Mammary microvascular endothelial cell (primary cell): ENCODE measurements at places on chromosomes 11 and 22. TPM values are rescaled to one million over a fixed set of nuclear protein-coding genes. Genes with fewer than 3 reads are reported as not detected.

CENPM gene
- 33.7 and 41.1 TPM in 2 replicates for total RNA-seq

HEPN1 gene
- total RNA-seq, result not detected in 2 replicates

JAML gene
- not detected in 2 replicates for total RNA-seq

UPB1 gene
- total RNA-seq, result 0.10 TPM in 1 of 2 replicates, not detected in the other

OR5B17 gene
- not detected in 2 replicates for total RNA-seq

LRP5 gene
- total RNA-seq, result 6.9 and 7.3 TPM in 2 replicates

BARX2 gene
- total RNA-seq, result not detected in 2 replicates

LRRC74B gene
- total RNA-seq, result not detected in 2 replicates

TRIM48 gene
- not detected in 2 replicates for total RNA-seq

SEC14L2 gene
- total RNA-seq, result 33.0 and 36.9 TPM in 2 replicates

BEST1 gene
- not detected in 2 replicates for total RNA-seq

FDX1 gene
- 11.5 and 15.9 TPM in 2 replicates for total RNA-seq

TMEM126A gene
- total RNA-seq, result 48.5 and 64.0 TPM in 2 replicates

KCNQ1 gene
- total RNA-seq, result 0.20 TPM in 1 of 2 replicates, not detected in the other

SRRD gene
- total RNA-seq, result 20.4 and 31.1 TPM in 2 replicates

LINC01488 gene
- total RNA-seq, result not detected in 2 replicates

RFPL3 gene
- total RNA-seq, result not detected in 2 replicates

NLRP6 gene
- total RNA-seq, result not detected in 2 replicates

SCGB1A1 gene
- total RNA-seq, result not detected in 2 replicates

SUSD2 gene
- under 0.01 and 0.15 TPM in 2 replicates for total RNA-seq

ALKBH8 gene
- 8.4 and 9.2 TPM in 2 replicates for total RNA-seq

DEPDC7 gene
- total RNA-seq, result 0.39 TPM in 1 of 2 replicates, not detected in the other

APOBEC3F gene
- total RNA-seq, result 6.9 and 10.6 TPM in 2 replicates

SCN2B gene
- not detected in 2 replicates for total RNA-seq

MAFF gene
- 65.2 and 94.1 TPM in 2 replicates for total RNA-seq

SLCO2B1 gene
- total RNA-seq, result 0.15 and 0.60 TPM in 2 replicates

MAPK1 gene
- 40.5 and 45.5 TPM in 2 replicates for total RNA-seq

SLC22A8 gene
- not detected in 2 replicates for total RNA-seq

LDHAL6A gene
- not detected in 2 replicates for total RNA-seq

TRIM64C gene
- not detected in 2 replicates for total RNA-seq

LRP4 gene
- 0.05 and 0.13 TPM in 2 replicates for total RNA-seq

PAX6 gene
- not detected in 2 replicates for total RNA-seq

ELF5 gene
- not detected in 2 replicates for total RNA-seq

MOV10L1 gene
- 5.2 and 6.7 TPM in 2 replicates for total RNA-seq

C11orf42 gene
- total RNA-seq, result not detected in 2 replicates

CYP2D6 gene
- not detected in 2 replicates for total RNA-seq

DMC1 gene
- total RNA-seq, result 0.53 and 1.9 TPM in 2 replicates

SYT13 gene
- total RNA-seq, result not detected in 2 replicates

TMPRSS4 gene
- not detected in 2 replicates for total RNA-seq

SLC22A25 gene
- total RNA-seq, result not detected in 2 replicates

CD151 gene
- 660 and 700 TPM in 2 replicates for total RNA-seq

SHISA8 gene
- not detected in 2 replicates for total RNA-seq

KCNC1 gene
- not detected in 2 replicates for total RNA-seq

LRRN4CL gene
- 0.05 TPM in 1 of 2 replicates, not detected in the other for total RNA-seq

SCGB2A2 gene
- not detected in 2 replicates for total RNA-seq

SCN4B gene
- total RNA-seq, result not detected in 2 replicates

WBP2NL gene
- total RNA-seq, result 0.07 TPM in 1 of 2 replicates, not detected in the other

TEX12 gene
- total RNA-seq, result 0.25 TPM in 1 of 2 replicates, not detected in the other

PYGM gene
- total RNA-seq, result 0.25 TPM in 1 of 2 replicates, not detected in the other

GLYAT gene
- not detected in 2 replicates for total RNA-seq

NOX4 gene
- 18.7 and 31.4 TPM in 2 replicates for total RNA-seq

PGA4 gene
- total RNA-seq, result not detected in 2 replicates

CCDC82 gene
- 13.9 and 15.1 TPM in 2 replicates for total RNA-seq

ADM2 gene
- total RNA-seq, result 0.64 and 0.87 TPM in 2 replicates

TPH1 gene
- total RNA-seq, result not detected in 2 replicates

KLHL35 gene
- 0.27 and 1.2 TPM in 2 replicates for total RNA-seq

HTR3B gene
- total RNA-seq, result not detected in 2 replicates

MRGPRF gene
- 0.07 TPM in 1 of 2 replicates, not detected in the other for total RNA-seq

GPR83 gene
- not detected in 2 replicates for total RNA-seq
